ENCODE measurements at places on chromosomes 7 and 10. TPM values are rescaled to one million over a fixed set of nuclear protein-coding genes. Genes with fewer than 3 reads are reported as not detected.

Gene FAM170B
- polyA plus RNA-seq: not detected

Gene OPALIN
- not detected for polyA plus RNA-seq

Gene MYL10
- polyA plus RNA-seq: 0.36 TPM

Gene PARD3
- polyA plus RNA-seq: 76.2 TPM

Gene AKR1C8
- 0.64 TPM for polyA plus RNA-seq

Gene XPNPEP1
- 81.9 TPM for polyA plus RNA-seq

Gene LHFPL3
- polyA plus RNA-seq: 5.6 TPM

Gene EDRF1
- 39.2 TPM for polyA plus RNA-seq

Gene PRF1
- 1.0 TPM for polyA plus RNA-seq

Gene SSC4D
- polyA plus RNA-seq: 4.6 TPM

Gene IFIT2
- 10.5 TPM for polyA plus RNA-seq

Gene ATRNL1
- 31.2 TPM for polyA plus RNA-seq

Gene IFIT1B
- 0.13 TPM for polyA plus RNA-seq

Gene DOCK4
- polyA plus RNA-seq: 26.6 TPM

Gene IFIT1
- 24.1 TPM for polyA plus RNA-seq

Gene FAM131B
- polyA plus RNA-seq: 2.5 TPM

Gene GAD2
- 3.3 TPM for polyA plus RNA-seq

Gene UNC5B
- 53.7 TPM for polyA plus RNA-seq

Gene TMEM184A
- polyA plus RNA-seq: 6.0 TPM

Gene MSMB
- polyA plus RNA-seq: not detected

Gene PKD1L1
- 0.13 TPM for polyA plus RNA-seq

Gene CDHR1
- 1.1 TPM for polyA plus RNA-seq

Gene CYP2C18
- 0.35 TPM for polyA plus RNA-seq

Gene ARHGEF35
- 20.5 TPM for polyA plus RNA-seq

All from right renal pelvis (tissue), 4 donors.